ENCODE measurements at places on chromosomes 11 and 22.

- no peak for DNase-seq
Measured at GRCh38 chr22:41401781-41402648, 20.3 kb downstream of the TEF start.

DNA sequence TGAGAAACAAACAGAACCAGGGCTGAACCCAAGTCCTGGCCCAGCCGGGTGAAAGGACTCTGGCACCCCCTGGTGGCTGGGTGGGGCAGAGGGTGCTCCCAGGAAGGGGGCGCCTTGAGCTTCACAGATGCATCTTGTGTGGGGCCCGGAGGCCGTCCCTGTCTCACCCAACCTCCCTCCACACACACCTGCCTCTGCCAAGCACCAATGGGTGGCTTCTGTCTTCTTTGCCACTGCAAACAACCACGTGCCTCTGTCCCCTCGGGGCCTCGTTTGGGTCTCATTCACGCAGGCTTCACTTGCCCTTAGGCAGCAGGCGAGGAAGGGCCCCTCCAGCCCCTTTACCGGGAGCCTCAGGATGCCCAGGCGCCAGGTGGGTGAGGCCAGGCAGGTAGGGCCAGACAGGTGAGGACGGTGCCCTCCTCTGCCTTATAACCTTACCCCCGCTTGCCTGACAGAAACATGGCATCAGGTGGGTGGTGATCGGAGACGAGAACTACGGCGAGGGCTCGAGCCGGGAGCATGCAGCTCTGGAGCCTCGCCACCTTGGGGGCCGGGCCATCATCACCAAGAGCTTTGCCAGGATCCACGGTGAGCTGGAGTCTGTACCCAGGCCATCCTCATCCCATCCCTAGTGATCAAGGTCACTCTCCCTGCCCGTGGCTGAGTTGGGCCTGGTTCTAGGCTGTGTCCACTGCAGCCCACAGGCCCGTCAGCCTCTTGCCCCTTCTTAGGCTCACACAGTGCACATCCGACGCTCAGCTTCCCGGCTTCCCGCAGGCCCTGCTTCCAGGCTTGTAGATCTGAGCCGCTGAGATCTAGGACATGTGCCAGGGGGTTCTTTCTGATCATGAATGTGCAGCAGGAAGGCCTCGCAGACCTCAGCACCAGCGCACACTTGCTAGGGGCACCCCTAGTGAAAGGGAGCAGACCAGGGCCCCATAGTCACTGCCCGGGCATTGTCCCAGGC is 17.2 kb downstream of the POLR3H start:
- DNase-seq, result peak; percentile 67

- peak; percentile 71 for DNase-seq
Measured at GRCh38 chr11:35662649-35663407, at the start of gene TRIM44. Gene TRIM44, plus strand, starts transcription at chr11:35662775. Its CDS starts 337 bp downstream, at chr11:35663112.

- DNase-seq, result no peak
Measured at GRCh38 chr11:3133261-3134217, 31.6 kb downstream of the OSBPL5 start.

DNA sequence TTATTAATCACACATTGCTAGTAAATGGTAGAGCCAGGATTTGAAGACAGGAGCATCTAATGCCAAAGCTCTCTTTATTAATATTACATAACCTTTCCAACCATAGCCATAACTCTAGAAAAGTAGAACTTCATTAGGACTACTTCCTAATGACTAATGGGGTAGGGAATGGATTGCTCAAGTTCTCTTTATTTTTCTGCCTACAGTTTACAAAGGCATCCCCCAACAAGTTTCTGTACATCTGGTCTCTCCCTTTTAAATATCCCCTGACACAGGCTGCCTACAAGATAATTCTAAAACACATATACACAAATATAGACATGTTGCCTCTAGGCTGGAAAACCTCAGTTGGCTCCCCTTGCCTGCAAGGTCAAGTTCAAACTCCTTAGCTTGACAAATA is 534.9 kb downstream of the SOX6 start:
- DNase-seq, result no peak

DNA sequence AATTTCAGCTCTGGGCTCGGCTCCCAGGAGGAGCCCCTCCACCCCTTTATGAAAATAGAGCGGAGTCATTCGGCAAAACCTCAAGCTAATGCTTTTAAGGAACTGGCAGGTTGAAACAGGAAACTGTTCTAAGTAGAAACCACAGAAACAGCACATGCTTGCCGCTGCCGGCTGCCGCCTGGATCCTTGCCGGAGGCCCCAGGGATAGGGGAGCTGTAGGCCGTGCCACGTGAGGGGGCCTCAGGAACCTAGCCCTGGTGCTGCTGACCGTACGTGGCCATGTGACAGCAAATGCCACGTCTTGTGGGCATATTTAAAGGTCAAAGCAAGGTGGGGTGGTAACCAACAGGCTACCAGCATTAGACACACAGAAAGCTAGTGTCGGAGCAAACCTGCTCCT is 77.9 kb upstream of the TIMP3 start:
- no peak for DNase-seq

GRCh38 chr11:76806608-76807205 is 23.6 kb downstream of the TSKU start:
- no peak for DNase-seq

DNA sequence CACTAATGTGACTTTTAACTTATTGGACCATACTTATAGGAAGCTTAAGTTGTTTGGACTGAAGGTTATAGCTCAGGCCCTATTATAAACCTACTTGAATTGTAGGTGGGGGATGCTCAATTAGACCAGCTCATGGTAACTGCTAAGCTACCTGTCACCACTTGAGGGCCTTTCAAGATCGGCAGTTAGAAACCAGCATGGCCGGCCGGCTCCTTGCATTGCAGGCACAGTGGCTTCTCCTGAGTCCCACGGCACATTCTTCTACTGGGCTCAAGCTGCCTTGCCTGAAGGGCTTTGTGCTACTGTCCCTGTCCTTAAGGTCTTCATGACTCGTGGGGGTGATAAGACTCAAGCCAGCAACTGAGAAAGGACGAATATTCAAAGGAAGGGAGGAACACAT is 70.8 kb downstream of the TBC1D22A start:
- no peak for DNase-seq

- no peak for DNase-seq
Measured at GRCh38 chr11:20584093-20584774, 15.2 kb upstream of the SLC6A5 start.
